ENCODE measurements at places on chromosomes 7 and 10. TPM values are rescaled to one million over a fixed set of nuclear protein-coding genes. Genes with fewer than 3 reads are reported as not detected.

The MICALL2 gene
- total RNA-seq, result 6.7 TPM

The PLXNA4 gene
- 5.7 TPM for total RNA-seq

The TASOR2 gene
- 110 TPM for total RNA-seq

The MMP21 gene
- total RNA-seq, result 0.41 TPM

The HOXA3 gene
- 2.4 TPM for total RNA-seq

The AZGP1 gene
- total RNA-seq, result 51.0 TPM

The NUTM2B gene
- total RNA-seq, result 0.10 TPM

The CASTOR2 gene
- 43.0 TPM for total RNA-seq

The DCLRE1A gene
- total RNA-seq, result 7.8 TPM

DNA sequence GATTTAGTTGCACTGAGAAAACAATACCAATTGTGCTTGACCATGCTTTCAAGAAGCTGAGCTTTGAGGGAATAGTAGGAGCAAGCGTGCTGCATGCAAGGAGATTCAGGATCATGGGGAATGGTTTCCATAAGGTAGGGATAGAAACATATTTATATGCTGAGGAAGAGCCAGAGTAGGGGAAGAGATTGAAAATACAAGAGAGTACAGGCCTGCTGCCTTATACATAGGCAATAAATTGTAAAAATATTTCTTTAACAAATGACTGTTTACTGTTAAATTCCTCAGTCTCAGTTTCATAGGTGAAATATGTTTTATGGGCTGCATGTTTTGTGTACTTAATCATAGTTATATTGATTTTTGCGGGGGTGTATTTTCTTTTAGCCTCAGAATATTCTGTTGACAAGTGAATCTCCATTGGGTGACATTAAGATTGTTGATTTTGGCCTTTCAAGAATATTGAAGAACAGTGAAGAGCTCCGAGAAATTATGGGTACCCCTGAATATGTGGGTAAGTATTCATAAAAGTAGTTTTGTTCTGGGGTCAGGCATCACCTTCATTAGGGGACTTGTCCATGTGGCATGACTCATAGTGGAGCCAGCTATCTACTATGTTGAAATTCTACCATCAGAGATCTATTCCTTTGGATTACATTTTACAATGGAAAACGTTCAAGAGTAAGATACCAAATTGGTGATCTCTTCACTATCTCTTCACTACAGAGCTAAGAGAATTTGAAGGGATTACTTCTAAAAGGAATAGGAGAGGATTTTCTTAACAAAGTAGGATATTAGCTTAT lies 36.5 kb downstream of the STK17A start:
- no peak for DNase-seq

DNA sequence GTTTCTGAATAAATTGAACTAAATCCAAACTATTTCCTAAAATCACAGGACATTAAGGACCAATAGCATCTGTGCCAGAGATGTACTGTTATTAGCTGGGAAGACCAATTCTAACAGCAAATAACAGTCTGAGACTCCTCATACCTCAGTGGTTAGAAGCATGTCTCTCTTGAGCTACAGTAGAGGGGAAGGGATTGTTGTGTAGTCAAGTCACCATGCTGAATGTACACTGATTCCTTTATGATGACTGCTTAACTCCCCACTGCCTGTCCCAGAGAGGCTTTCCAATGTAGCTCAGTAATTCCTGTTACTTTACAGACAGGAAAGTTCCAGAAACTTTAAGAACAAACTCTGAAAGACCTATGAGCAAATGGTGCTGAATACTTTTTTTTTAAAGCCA lies 13.9 kb downstream of the MEST start:
- DNase-seq, result no peak

DNA sequence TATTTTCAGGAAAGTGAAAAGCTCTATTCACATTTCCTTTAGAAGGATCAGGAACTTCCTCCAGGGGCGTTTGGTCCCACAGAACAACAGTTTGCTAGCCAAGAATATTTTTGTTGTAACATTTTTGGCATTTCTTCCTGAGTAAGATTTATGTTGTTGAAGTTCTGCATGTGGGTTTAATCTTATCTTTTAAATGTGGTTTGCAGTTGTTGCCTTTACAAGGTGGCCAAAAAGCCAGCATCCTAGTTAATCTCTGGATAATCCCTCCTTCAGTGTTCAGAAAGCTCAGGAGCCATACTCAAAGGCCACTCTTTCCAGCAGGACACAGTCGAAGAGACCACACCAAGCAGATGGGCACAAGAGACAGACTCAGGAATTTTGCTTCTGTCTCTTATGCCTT lies 30.0 kb downstream of the SLC26A4 start:
- DNase-seq, result peak; percentile 16

- no peak for DNase-seq
Measured at GRCh38 chr7:20365486-20365885, 34.8 kb downstream of the ITGB8 start.

The DPYSL4 gene
- total RNA-seq, result 2.2 TPM

DNA sequence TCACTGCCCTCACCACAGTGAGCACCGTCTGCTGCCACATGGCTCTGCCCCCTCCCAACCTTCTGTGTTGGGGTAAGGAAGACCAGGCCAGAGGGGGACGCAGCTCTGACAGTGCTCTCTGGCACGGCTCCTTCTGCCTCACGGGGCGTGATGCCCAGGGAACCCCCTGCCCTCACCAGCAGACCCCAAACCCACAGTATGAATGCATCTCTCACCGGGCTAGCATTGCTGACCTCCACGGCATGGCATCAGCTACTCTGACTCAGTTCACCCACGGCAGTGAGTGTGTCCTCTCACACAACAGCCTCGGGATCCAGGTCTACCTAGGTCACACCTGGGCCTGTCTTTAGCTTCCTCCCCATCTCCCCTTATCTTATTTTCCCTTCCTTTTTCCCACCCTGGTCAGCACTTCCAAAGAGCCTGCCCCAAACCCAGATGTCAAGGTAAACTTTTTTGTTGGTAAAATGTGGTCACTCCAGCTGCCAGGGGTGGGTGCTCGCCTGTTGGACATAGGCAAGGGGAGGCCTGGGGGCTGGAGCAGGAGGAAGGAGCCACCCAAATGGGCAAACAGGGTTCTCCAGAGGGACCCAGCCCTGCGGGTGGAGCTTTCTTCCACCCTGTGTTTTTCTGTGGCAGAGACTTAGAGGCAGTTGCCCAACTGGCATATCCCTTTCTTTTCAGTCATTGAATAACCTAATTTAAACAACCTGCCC lies 4.4 kb downstream of the CALML3 start:
- DNase-seq, result no peak

- DNase-seq, result no peak
Measured at GRCh38 chr10:44589944-44590449, 205.1 kb upstream of the CXCL12 start.
